NCI-H510A (cell line): ENCODE measurements at places on chromosomes 2 and 18.

- DNase-seq: no peak
Measured at GRCh38 chr18:12403601-12404506, 3.9 kb upstream of the PRELID3A start.

- DNase-seq: no peak
Measured at GRCh38 chr18:6561862-6562291, 147.2 kb upstream of the L3MBTL4 start.

- DNase-seq: no peak
Measured at GRCh38 chr18:9707381-9708056, 582 bp upstream of the RAB31 start.

DNA sequence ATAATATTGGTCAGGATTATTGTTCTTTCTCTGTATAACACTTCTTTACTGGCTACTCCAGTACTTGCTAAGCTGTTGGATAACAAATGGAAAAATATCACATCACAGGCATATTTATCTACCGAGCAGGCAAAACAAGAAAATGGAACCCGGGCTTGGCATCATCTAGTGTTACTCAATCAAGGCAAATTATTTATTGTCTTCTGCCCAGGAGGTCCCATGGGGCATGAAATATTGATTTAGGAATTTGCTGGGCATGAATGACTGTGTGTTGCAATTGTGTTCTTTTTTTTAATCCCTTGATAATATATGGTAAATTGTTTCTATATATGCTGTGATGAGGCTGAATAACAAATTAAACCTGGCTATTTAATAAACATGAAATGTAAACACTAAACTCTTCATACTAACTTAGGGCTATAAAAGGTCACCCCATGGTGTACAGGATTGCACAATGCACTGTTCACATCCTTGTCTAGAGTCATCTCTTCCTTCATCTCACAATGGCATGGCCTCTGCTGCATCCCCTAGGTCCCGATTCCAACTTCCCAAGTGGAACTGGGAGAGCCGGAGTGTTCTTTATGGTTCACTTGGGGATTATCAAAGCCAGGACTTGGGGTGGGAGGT lies 2.2 kb upstream of the PARD3B start:
- DNase-seq: no peak

GRCh38 chr2:54975598-54976492 lies 74.4 kb downstream of the RTN4 start:
- no peak for DNase-seq

DNA sequence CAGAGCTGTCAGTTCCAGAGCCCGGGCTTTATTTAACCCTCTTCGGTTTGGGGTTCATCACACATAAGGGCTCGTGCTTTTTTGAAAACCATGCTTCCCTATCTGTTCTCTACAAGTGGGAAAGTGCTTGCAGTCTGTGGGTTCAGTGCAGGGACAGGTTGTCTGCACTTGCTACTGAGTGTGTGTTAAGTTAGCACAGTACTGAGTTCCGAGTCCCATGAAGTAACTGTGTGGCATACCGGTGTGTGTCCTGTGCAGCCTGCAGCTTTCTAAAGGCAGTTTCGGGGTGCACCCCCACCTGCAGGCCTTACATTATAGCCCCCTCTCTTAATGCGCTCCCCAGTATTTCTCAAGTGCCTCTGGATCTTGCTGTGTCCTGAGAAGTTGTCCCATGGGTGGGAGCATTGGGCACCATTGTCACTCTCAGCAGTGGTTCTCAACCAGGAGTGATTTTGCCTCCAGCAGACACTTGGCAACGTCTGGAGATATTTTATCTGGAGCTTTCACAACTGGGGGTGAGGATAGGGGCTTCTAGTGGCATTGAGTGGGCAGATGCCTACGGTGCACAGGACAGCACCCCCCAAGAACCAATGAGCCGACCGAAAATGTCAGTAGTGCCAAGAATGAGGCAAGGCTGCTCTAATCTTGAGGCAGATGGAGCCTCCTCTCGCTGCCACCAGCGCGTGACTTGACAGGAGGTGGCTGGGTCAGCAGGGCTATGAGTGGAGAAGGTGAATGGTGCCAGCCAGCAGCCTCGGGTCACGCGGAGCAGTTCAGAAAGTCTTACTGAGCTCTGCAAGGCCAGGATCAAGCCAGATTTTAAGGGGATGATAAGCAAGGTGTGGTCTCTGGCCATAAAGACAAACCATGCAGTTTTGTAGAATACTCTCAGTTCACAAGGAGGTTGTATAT lies 152.2 kb downstream of the SMAD7 start:
- no peak for DNase-seq

DNA sequence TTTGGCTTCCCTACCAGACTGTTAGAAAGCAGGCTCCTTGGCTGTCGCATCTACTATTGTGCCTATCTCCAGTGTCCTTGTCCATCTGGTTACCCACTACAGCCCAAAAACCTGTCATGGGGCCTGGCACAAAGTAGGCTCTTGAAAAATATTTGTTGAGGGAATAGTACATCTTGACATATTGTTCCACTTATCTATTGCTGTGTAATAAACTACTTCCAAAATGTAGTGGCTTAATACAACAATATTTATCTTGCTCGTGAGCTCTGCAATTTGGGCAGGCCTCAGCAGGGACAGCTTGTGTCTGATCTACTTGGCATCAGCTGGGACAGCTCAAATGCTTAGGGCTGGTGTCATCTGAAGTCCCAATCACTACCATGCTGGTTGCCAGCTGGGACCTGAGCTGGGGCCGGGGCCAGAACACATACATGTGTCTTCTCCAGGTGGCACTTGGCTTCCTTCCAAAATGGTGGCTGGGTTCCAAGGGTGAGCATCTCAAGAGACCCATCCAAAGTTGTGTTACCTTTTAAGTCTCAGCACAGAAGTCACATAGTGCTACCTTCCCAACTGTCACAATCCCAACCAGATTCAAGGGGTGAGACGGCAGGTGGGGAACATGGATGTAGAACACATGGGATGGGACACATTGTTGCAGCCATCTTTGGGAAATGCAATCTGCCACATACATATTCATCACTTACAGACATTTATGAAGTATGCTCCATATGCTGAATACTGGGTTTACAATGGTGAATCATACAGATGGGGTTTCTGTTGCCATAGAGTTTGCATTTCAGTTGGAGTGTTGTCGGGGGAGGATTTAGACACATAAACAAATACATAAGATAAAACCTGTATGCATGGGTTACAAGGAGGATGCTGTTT lies 134.2 kb downstream of the FOXI3 start:
- DNase-seq: no peak

DNA sequence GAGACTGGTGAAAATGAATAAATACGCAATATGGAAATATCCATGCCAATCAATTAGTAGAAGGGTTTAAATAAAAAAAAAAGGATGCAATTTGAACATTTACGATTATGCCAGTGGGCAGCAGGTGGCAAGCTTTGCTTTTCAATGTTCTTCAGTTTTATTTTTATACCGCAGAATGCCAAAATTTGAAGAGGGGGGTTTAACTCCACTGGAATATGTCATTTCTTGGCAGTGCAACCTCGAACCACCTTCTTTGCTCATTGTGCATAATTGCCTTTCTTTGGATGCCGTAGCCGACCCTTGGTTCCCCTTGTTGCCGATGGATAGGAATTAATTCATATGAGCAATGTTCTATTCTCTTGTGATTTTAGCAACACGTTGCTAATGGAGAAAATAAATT lies 88.0 kb downstream of the LTBP1 start:
- no peak for DNase-seq

GRCh38 chr2:161045726-161046125 lies 114.5 kb upstream of the TANK start:
- DNase-seq: no peak

- DNase-seq: no peak
Measured at GRCh38 chr2:11582612-11582861, 48.7 kb downstream of the GREB1 start.

- no peak for DNase-seq
Measured at GRCh38 chr18:73950116-73950700, 197.4 kb downstream of the FBXO15 start.

- DNase-seq: no peak
Measured at GRCh38 chr2:102765061-102765460, 3.2 kb downstream of the TMEM182 start.

DNA sequence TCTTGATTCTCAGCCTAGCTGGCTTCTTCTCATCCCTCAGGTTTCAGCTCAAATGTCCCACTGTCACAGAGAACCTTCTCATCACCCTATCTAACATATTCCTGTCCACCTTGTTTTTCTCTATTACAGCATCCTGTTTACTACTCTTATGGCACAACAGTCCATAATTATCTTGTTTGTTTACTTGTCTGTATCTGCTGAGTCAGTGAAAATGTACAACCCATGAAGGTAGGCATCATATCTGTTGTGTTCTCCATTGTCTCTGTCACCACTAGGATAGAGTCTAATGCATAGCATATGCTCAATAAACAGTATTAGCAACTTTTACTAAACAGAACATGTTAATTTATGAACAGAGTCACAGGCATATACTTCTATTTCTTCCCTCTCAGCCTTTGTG lies 261.7 kb downstream of the ETAA1 start:
- no peak for DNase-seq

DNA sequence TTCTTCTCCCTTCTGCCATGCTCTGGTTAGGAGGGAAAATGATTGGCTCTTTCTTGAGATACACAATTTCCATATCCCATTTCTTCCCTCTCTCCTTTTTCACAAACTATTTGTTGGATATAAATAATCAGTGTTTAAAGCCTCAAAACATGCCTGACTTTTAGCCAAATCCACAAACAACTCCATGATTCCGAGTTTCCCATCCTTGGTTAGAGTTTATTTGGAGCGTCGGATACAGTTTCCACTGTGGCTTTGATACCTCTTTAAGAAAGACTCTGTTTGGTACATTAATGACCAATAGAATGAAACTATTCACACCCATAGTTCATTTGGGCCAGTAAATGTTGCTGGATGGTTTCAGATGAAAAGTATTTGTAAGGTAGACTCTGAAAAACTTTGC lies 5.9 kb upstream of the FHL2 start:
- no peak for DNase-seq

DNA sequence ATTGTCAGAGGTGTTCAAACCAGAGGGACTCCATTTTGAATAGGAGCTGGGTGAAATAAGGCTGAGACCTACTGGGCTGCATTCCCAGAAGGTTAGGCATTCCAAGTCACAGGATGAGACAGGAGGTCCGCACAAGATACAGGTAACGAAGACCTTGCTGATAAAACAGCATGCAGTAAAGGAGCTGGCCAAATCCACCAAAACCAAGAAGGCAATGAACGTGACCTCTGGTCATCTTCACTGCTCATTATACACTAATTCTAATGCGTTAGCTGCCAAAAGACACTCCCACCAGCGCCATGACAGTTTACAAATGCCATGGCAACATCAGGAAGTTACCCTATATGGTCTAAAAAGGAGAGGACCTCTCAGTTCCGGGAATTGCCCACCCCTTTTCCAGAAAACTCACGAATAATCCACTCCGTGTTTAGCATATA lies 10.6 kb downstream of the SH3YL1 start:
- DNase-seq: no peak

DNA sequence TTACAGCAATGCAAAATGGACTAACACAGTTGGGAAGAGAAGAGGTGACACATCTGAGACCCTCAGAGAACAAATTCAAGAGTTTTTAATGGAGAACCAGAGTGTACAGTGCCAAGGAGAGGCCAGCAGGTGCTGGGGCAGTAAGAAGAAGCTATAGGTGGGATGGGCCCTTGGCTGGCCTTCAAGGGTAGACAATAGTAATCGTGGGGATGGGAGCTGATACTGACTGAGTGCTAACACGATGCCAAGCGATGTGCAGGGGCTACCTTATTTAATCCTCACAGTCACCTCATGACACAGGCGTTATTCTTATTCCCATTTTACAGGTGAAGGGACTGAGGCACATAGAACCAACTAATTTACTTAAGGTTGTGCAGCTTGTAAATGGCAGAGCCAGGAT lies 131.9 kb upstream of the ID2 start:
- DNase-seq: no peak

DNA sequence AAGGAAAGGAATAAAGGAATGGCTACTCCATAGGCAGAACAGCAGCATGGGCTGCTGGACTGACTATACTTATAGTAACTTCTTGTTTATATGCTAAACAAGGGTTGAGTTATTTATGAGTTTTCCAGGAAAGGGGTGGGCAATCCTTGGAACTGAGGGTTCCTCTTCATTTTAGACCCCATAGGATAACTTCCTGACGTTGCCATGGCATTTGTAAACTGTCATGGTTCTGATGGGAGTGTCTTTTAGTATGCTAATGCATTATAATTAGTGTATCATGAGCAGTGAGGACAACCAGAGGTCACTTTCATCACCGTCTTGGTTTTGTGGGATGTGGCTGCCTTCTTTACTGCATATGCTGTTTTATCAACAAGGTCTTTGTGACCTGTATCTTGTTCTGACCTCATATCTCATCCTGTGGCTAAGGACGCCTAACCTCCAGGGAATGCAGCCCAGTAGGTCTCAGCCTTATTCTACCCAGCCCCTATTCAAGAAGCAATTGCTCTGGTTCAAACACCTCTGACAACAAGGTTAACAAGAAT lies 98.6 kb upstream of the CABLES1 start:
- DNase-seq: no peak

DNA sequence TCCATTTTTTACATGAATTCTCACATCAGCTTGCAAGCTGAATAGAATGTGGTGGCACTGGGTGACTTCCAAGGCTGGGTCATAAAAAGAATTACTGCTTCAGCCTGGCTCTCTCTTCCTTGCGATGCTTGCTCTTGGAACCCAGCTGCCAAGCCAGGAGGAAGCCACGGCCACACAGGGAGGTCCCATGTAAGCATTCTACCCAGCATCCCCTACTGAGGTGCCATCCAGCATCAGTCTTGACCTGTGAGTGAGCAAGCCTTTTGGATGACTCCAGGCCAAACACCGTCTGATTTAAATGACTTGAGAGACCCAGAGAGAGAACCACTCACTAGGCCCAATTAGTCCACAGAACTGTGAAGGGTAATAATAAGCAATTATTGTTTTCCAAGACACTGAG lies 750.3 kb upstream of the RAB6C start:
- DNase-seq: no peak

DNA sequence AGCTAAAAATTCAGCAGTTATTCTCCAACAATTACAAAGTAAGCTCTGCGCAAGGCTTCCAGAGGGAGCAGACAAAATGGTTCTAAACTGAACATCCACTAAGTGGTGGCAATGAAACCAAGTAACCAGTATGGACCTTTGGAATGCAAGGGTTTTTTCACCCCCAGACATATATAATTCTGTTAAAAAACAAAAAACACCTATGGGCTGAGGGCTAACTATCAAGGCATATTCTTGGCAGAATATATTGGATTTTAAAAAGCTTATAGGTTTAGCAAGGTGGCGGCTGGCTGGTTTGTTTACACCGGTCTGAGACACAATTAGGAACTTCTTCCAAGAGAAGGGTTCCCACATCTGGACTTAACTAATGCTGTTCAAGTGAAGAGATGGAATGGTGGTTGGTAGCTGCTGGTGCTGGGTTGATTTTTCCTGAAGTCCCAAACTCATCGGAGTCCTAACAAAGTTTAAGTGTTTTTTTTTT lies 2.8 kb downstream of the ZFP36L2 start:
- DNase-seq: no peak

DNA sequence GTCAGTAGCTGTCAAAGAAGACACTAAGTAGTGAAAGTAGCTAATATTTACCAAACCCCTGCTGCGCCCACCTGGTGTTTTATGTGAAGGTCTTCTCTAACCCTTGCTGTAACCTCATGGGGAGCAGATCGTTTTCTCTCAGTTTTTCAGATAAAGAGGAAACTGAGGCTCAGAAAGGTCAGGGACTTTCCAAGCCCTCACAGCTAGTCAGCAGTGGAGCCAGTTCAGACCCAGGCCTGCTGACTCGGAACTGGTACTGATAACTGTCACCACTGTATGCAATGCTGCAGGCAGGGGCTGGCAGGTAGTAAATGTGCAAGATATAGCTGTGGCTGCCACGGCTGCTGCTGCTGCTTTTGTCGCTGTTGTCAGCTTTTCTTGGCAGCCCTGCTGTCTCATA lies 69.1 kb downstream of the LRRFIP1 start:
- DNase-seq: no peak
